Natural killer cell treated with Interleukin-12 subunit alpha and Interleukin-12 subunit beta and Interleukin-15 and Interleukin-18, amount 100 ng/mL, for 72 hours (primary cell): ENCODE measurements at places on chromosomes 13 and 19.

DNA sequence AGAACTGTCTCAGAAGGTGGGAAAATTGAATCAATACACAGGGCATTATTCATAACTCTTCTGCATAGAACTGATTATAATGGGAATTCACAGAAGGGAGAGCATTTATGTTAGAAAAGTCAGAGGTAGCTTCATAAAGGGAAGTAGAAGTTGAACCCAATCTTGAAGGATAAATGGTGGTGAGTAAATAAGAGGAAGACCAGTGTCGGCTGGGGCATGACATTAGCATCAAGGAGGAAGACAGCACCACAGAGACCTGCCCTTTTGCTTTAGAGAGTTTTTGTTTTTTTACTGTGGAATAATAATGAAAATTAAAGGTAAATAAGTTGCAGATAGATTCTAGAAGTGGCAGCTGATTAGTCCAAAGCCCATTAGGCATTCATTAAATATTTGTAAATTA is 21.9 kb downstream of the CDC16 start:
- H3K27ac ChIP-seq = no peak overlapping the region
- no peak overlapping the region for H3K4me3 ChIP-seq
- peaks cover 30% of the 10 kb centered on the region for H3K4me1 ChIP-seq
- DNase-seq = no peak
- no peaks in the 10 kb centered on the region for H3K27me3 ChIP-seq
- peaks cover 54% of the 10 kb centered on the region for H3K36me3 ChIP-seq

DNA sequence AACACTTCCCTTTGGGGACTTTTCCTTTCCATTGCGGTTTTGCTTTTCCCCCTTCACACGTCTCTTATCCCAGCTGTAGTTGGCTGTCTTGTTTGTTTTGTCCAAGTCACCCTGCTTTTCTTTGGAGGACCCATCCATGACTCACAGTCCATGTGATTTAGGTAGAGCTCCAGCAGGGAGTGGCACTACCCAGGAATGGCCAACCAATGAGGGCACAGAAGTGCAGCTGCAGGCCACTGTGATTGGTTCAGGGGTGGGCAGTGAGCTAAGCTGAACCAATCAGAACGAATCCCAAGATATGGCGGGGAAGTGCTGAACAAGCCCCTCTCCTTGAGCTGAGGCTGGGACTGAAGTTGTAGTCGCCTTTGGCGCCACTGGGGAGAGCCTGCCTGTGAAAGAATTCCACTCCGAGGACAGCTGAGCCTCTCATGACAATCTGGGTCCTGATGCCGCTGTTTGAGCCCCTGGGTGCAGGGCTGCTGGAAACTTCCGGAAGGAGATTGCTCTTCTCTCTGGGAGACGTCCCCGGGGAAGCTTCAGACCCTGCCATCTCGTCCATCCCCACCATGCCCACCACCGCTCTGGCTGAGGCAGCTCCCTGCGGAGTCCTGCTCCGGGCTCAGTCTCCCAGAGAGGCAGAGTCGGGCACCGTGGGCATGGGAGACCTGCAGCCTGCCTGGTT is 62.9 kb upstream of the URI1 start:
- no peak overlapping the region for H3K4me3 ChIP-seq
- no peaks in the 10 kb centered on the region for H3K4me1 ChIP-seq
- peaks cover 15% of the 10 kb centered on the region for H3K27me3 ChIP-seq
- H3K36me3 ChIP-seq = no peaks in the 10 kb centered on the region
- H3K27ac ChIP-seq = no peak overlapping the region
- no peak for DNase-seq

DNA sequence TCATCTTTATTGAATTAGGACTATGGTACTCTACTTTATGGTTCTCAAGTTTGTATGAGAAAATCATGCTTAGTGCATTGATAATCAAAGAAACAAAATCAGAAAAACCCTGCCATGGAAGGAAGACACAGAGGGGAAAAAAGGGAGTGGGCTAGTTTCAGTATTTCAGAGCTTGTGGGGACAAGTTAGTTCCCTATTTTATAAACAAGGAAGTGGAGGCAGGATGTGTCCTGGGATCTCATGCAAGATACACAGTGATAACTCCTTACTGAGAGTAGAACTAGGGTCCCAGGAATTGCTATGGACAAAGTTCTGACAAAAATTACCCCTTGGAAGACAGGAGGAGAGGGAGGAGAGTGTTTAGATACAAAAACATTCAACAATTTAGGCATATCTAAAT is 1277.3 kb downstream of the UQCRFS1 start:
- peaks cover 2% of the 10 kb centered on the region for H3K27me3 ChIP-seq
- no peak for DNase-seq
- H3K4me3 ChIP-seq = no peak overlapping the region
- no peaks in the 10 kb centered on the region for H3K4me1 ChIP-seq
- H3K36me3 ChIP-seq = no peaks in the 10 kb centered on the region

- DNase-seq = no peak
- no peak overlapping the region for H3K27ac ChIP-seq
- no peak overlapping the region for H3K4me3 ChIP-seq
- H3K4me1 ChIP-seq = peaks cover 34% of the 10 kb centered on the region
- no peaks in the 10 kb centered on the region for H3K36me3 ChIP-seq
- no peaks in the 10 kb centered on the region for H3K27me3 ChIP-seq
Measured at GRCh38 chr13:49749848-49750247, 42.6 kb downstream of the KPNA3 start.

DNA sequence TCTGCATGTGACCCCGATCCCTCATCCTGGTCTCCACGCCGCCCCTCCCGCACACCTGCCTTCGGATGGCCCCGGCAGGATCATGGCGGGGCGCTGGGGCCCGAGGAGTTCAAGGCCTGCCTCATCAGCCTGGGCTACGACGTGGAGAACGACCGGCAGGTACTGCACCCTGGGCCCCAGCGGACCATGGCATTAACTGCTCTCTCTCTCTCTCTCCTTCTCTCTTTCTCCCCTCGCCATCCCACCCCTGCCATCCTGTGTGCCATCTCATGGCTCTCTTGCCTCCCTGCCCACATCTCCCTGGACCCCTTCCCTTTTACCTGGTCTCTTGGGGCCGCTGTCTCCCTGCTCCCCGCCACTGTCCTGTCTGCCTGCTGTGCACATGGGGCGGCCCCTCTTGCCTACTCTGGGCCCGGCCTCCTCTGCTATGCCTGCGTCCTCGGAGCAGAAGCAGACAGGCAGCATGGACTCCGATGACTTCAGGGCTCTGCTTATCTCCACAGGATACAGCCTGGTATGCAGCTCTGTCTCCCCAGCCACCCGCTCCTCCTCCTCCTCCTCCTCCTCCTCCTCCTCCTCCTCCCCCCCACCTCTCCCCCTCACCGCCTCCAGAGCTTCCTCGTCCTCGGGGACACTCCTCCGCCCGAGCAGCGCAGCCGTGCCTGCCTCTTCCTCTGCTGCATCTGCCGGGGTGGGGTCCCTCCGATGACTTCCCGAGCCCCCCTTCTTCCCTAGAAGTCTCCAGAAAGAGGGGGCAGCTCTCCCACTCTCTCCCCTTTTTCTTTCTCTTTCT is 16.2 kb downstream of the CAPN12 start:
- peak; percentile 15 for DNase-seq
- peak overlapping the region; percentile 29 for H3K27ac ChIP-seq
- no peaks in the 10 kb centered on the region for H3K36me3 ChIP-seq
- H3K4me3 ChIP-seq = no peak overlapping the region
- H3K27me3 ChIP-seq = no peaks in the 10 kb centered on the region

DNA sequence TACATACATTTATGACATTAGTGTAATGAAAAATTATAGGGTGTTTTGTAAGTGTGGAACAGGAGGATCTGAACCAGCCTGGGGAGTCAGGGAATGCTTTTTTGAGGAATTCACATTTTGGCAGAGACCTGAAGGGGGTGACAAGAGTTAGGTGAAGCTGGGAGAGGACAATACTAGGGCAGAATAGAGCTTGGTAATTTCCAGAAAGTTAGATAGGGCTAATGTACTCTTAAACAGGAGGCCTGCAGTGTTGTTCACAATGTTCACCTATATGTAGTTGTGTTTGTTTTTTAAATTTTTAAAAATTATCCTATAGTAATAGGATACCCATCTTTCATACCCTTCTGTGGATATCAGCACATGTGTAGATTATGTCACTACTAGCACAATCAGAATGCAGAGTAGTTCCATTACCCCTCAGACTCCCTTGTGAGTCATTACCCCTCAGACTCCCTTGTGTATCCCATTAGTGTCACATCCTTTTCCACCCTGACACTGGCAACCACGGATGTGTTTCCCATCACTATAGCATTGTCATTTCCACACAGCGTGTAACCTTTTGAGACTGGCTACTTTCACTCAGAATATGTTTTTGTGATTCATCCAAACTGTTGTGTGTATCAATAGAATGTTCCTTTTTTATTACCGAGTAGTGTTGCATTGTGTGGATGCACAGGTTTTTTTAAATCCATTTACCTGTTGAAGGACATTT is 43.1 kb downstream of the PCCA start:
- H3K4me1 ChIP-seq = peaks cover 24% of the 10 kb centered on the region
- H3K4me3 ChIP-seq = no peak overlapping the region
- H3K27ac ChIP-seq = no peak overlapping the region
- peaks cover 4% of the 10 kb centered on the region for H3K36me3 ChIP-seq
- no peak for DNase-seq
- H3K27me3 ChIP-seq = no peaks in the 10 kb centered on the region

DNA sequence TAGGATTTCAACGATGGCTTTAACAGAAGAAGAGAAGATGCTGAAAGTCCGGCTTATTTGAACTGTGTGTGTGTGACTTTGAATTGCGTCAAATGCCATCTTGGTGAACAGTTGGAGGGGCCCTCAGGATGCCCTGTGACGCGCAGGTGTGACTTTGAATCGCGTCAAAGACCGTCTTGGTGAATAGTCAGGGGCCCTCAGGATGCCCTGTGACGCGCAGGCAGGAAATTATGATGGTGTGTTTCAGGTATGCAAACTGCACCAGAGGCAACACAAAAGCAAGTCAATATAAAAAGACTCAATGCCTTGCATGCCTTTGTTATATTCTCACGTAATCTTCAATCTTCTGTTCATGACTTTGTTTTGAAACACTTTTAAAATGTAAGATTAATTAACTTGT is 29.2 kb downstream of the ATP11A start:
- no peaks in the 10 kb centered on the region for H3K27me3 ChIP-seq
- no peaks in the 10 kb centered on the region for H3K36me3 ChIP-seq
- no peak for DNase-seq

- no peak overlapping the region for H3K4me3 ChIP-seq
- no peak overlapping the region for H3K27ac ChIP-seq
- no peak for DNase-seq
- H3K4me1 ChIP-seq = no peaks in the 10 kb centered on the region
- no peaks in the 10 kb centered on the region for H3K27me3 ChIP-seq
Measured at GRCh38 chr13:34030782-34031181, 212.8 kb downstream of the RFC3 start.

DNA sequence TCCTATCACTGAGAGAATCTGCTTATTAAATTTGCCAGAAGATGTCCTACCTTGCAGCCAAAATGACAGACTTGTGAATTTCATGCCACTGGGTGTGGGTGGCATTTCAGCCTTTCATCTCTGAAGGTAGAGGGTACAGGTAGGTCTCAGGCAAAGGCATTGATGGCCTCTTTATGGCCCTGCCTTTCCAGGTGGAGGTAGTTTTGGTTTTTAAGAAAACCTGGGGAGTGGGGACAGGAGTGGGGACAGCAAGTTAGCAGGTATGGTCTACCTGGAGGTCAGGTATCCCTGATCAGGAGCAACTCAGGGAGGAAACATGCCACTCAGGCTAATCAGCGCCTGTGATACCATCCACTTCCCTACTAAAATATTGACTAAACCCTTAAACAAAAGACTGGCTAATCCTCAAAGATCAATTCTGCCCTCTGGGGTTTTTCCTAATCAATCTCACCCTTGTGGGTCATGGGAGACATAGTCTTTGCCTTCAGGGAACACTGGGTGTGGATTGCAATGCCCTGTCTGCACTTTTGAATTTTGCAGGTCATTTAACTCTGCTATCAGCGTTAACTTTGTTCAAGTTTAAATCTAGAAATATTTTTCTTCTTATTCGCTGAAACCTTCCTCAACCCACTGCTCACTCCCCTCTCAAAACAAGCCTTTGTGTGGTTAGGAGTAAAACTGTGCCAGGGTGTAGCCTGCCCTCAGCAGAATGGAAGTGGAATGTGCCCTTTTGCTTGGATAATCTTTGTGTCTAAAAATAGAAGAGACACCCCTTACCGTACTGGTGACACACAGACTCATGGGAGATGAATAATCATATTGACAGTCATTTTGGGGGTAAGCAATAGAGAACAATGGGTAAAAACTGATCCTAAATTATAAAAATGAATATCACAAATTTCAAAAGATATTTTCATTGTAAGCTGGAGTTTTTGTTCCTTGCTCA is 233.7 kb downstream of the COG6 start:
- peaks cover 3% of the 10 kb centered on the region for H3K36me3 ChIP-seq
- H3K4me3 ChIP-seq = no peak overlapping the region
- H3K4me1 ChIP-seq = peaks cover 6% of the 10 kb centered on the region
- H3K27ac ChIP-seq = no peak overlapping the region

DNA sequence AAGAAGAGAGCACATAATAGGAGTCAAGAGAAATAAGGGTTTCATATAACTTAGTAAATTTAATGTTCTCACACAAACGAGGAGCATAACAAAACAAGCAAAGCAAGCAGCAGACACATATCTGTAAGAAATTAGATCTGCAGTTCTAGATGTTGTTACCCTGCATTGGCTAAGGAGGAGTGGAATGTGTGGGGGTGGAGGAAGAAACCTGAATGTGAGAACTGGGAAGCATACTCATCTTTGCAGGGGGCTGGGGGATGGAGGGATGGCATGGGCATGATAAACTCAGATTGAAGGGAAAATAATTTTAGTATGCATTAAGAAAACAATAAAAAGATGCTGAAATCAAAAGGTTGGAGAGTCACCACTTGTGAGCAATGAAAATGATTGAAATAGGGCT is 255.0 kb downstream of the LIG4 start:
- H3K4me3 ChIP-seq = no peak overlapping the region
- H3K27ac ChIP-seq = no peak overlapping the region
- H3K36me3 ChIP-seq = no peaks in the 10 kb centered on the region
- no peaks in the 10 kb centered on the region for H3K4me1 ChIP-seq
- DNase-seq = no peak

DNA sequence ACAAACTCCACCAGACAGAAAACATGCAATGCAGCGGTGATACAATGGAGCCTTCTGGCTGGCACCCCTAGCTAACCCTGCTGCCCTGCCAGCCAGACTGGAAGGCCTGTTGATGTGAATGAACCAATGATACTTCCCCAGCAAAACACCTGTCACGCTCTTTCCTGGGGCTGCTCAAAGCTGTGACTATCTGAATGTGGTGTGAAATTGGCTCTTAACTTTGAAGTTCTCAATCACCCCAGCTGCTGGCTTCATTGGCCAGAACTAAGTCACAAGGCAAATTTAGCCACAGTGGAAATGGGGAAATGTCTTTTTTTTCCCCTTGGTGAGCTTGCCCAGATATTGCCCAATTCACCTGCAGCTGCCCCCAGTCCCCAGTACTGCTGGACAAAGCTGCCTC is 147.3 kb downstream of the SLC7A1 start:
- H3K27me3 ChIP-seq = peaks cover 18% of the 10 kb centered on the region
- H3K4me3 ChIP-seq = no peak overlapping the region
- no peak overlapping the region for H3K27ac ChIP-seq
- H3K36me3 ChIP-seq = no peaks in the 10 kb centered on the region

DNA sequence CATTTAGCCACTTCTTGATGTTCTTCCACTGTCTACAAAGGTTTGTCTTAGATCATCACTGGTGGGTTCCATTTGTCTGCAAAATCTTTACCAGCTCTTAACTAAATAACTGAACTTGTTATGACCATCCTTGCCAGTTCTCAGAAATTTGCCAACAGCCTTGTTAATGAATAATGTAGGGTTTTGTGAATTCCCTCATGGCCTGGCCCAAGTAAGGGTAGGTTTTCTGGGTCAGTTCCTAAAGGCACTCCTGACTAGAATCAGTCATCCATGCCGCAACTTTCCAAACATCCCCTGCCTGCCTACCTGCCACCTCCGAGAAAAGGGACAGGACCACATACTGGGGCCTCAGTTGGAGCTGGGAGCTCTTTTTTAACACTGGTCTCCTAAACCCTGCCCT is 4.0 kb downstream of the COL4A1 start:
- H3K4me1 ChIP-seq = no peaks in the 10 kb centered on the region
- H3K36me3 ChIP-seq = no peaks in the 10 kb centered on the region
- H3K27me3 ChIP-seq = peaks cover 57% of the 10 kb centered on the region
- H3K27ac ChIP-seq = no peak overlapping the region
